ENCODE measurements at places on chromosomes 11 and 22.

GRCh38 chr22:23772315-23772648 lies 367 bp upstream of the MMP11 start:
- DNase-seq: no peak

DNA sequence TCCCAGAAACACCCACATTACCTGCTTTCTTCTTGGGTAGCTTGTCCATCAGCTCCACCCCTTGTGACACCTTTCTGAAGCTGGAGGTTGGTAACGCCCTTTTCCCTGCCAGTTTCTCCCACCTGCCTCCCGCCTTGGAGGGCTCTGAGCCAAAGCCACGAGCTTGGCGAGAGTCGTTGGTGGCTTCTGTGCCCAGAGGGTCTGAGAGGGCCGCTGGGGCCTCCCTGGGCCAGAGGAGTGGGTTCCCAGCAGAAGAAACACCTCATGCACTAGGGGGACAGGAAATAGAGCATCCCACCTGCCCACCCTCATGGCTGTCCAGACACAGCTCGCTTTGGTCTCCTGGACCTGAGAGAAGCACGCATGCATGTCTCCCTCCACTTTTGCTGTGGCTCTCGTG lies 37.9 kb downstream of the B3GAT1 start:
- DNase-seq: no peak

DNA sequence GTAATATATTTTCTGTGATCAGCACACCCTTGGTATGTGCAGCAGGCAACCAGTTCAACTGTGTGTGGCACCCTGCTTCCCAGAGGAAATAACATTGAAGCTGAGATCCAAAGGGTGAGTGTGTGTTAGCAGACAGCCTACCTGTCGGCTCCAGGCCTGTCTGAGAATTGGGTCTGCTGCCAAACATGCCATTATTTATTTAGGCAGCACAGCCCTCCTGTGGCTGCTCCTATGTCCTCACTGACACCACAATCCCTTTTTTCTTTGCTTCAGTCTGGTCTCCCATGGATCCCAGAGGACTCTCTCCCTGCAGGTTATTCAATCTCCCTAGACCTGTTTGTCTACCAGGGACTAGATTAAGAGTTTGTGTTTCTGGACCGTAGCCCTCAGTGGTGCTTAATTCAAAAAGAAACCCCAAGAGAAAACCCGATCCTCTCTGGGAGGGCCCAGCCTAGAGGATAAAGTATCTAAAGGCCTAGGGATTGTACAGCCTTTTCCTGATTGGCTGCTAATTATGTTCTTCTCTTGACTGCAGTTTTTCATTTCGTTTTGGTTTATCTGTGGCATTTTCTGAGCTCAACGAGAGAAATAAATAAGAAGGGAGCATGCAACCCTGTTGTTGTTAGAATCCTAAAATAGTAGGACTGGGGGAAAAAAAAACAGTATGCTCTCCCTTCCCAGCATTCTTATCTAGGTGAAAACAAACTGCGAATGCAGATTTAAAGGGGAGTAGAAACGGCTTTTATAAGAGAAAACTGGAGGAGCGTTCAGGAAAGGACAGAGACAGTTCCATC lies 24.1 kb downstream of the KCNE3 start:
- DNase-seq: no peak

DNA sequence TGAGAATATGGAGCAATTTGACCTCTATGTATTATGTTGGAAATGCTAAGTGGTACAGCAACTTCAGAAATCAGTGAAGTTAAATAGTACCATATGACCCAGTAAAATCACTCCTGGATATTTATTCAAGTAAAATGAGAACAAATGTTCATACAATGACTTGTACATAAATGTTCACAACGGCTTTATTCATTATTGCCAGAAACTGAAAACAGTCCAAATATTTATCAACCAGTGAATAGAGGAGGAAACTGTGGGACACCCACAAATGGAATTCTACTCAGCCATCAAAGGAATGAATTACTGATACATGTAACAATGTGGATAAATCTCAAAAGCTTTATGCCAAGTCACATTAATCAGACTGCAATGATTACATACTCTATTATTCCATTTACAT lies 416.3 kb downstream of the AASDHPPT start:
- DNase-seq: no peak

- no peak for DNase-seq
These were observed 62.1 kb upstream of the ARHGAP20 start for GRCh38 chr11:110774138-110775014.

DNA sequence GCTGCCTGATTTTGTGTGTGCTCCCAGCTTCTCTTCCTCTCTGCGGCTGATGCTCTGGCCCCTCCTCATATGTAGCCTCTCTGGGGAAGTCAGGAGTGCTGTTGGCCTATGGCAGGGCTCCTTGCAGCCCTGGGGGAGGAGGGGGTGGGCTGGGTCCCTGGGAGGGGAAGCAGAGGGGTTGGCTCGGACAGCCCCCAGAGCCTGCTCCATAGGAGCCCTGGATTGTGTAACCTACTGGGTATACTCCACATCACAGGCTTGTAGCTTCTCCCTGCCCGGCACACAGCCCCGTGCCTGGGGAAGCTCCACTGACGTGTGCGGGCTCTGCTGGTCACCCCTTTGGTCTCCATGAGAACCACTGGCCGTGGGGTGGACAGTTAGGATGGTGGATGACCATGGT lies 113.8 kb downstream of the ST3GAL4 start:
- no peak for DNase-seq

DNA sequence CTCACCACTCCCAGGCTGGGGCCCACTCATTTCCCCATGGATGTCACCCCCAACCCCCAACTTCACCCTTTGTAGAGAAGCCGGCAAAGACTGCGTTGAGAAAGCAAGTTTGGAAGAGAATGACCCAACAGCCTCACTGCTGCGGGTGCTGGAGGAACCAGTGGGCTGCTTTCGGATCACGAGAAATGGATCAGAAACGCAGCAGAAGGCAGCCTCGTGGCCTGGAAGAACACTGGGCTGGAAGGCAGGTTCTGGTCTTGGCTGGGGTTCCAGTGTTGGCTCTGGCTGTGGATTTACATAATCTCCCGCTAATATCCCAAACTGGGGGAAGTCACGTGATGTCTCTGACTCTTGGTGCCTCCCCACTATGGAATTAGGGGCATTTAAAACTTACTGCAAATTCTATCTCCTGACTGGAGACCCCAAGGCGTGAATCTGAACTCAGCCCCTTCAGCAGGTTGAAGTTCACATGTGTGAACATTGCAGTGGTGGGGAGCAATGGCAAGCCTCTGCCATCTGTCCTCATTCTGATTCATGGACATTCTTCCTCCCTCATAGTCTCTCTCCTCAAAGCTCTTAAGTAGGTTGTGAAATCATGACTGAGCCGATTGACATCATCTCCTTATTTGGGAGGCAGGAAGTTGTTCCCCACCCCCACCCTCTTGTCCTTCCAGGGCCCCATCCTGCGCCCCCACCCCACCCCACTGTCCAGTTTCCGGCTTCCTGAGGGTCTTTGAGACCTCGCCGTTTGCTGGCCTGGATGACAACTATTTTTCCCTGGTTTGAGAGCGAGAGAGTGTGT lies 37.0 kb upstream of the TIMP3 start:
- no peak for DNase-seq

DNA sequence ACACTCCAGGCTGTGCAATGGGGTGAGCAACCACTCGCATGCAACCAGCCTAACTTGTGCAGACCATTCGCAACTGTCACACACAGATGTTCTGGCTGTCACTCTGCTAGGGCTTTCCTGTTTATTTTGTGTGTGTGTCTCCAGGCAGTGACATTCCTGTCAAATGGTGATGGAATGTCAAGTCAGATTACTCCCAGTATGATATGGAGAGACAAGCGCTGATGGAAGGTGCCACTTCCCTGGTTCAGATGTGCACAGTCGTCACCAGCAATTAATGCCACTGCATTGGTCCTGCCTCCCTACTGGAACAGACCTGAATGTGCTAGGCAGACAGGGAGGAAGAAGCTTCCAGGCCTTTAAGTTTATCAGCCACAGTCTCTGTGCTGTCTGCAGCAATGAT lies 442.4 kb upstream of the ISX start:
- DNase-seq: no peak

- DNase-seq: no peak
These were observed 14.2 kb upstream of the ST14 start for GRCh38 chr11:130145311-130145812.

- DNase-seq: no peak
These were observed 6.7 kb upstream of the SLC6A5 start for GRCh38 chr11:20592741-20593140.

GRCh38 chr11:117678658-117679406 lies 118.2 kb downstream of the DSCAML1 start:
- no peak for DNase-seq

DNA sequence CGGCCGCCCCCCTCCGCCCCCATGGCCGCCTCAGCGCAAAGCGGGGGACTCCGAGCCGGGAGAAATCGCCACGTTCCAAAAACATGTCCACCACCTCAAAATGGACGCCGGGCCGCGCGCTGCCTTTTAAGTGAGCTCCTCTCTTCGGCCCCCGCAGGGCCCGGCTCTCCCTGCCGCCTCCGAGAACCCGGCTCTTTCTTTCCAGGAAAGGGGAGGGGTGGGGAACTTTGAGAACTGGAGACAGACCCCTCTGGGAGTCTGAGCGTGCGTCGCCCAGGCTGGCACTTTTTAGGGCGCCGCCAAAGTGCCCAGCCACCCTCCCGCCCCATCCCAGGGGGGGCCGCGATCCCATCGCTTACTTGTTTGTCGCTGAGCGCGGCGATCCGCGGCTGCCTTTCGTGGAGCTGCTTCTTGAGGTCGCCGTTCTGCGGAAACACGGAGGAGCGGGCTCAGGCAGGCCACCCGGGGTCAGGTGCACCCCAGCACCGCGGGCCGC lies 1.6 kb downstream of the PHF21B start:
- no peak for DNase-seq

DNA sequence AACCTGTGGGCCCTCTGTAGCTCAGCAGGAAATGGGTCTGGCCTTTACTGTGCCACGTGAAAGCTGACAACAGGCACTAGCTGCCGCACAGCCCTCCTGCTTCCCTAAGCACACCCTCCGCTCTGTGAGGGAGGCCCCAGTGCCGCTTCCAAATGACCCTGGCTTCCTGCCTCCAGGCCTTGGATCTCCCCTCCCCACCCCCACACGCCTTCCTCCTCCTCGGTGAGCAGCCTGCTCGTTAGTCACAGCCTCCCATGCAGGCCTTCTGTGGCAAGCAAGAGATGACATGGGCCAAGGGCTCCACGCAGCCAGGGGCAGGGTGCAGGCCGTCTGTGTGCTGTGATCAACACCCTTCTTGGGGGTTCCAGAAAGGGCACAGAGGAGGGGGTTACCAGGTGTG lies 15.3 kb upstream of the RASL10A start:
- DNase-seq: no peak

DNA sequence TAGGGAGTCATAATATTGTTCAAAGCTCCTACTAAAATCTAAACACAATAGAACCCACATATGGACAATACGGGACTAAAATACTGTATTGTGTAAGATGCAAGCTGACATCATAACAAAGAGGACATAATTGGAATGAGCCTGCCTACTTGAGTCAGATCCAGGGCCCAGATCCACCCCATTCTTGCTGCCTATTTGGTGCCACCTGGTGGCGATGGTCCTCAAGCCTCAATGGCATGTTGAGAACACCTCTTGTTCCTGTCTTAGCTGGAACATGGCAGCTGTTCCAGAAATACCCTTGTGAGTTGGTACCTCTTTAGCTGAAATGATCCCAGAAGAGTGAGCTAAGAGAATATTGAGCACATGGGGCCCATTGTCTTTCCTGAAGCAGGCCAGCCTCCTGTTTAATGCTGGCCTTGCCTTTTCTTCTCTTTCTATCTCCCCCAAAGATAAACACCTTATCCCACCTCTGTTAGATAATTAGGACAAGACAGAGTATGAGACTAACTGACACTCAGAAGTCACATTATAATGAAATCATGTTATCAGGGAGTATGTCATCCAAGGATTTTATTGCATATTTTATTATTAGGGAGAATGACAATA lies 680.9 kb upstream of the ANO5 start:
- no peak for DNase-seq

DNA sequence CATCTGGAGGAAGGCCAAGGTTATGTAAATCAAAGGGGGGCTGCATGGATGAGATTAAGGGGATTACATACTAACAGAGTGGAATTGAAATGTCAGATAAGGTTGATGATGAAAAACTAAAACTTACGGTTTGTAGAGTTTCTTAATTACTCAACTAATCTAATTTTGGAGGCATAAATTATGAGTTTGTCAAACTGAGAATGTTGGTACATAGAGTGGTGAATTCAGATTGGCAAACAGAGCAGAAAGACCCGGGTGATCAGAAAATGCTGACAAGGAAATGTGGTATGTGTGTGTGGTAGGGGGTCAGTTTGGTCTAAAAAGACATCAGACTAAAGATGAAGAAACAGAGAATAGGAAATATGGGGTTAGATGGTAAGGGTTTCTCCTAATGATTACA lies 11.0 kb downstream of the MS4A6E start:
- no peak for DNase-seq

GRCh38 chr11:62315431-62315830 lies 16.6 kb upstream of the SCGB1D4 start:
- DNase-seq: no peak

DNA sequence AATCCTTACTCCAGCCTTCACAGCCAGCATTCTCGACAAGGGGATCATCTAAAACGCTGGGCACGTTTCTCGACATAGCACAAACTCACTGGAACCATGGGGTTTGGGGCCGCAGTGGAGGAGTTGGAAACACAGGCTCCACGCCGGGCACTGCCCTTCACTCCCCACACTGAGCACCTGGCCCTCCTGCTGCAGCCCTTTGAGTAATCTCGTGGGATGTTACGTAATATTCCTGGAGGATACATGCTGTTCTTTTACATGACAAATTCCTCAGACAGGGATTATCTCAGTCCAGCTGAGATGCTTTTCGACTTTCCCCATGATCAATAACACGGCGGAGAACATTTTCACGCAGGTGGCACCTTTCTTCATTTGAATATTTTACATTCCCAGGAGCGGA lies 408.0 kb downstream of the SHANK2 start:
- no peak for DNase-seq

DNA sequence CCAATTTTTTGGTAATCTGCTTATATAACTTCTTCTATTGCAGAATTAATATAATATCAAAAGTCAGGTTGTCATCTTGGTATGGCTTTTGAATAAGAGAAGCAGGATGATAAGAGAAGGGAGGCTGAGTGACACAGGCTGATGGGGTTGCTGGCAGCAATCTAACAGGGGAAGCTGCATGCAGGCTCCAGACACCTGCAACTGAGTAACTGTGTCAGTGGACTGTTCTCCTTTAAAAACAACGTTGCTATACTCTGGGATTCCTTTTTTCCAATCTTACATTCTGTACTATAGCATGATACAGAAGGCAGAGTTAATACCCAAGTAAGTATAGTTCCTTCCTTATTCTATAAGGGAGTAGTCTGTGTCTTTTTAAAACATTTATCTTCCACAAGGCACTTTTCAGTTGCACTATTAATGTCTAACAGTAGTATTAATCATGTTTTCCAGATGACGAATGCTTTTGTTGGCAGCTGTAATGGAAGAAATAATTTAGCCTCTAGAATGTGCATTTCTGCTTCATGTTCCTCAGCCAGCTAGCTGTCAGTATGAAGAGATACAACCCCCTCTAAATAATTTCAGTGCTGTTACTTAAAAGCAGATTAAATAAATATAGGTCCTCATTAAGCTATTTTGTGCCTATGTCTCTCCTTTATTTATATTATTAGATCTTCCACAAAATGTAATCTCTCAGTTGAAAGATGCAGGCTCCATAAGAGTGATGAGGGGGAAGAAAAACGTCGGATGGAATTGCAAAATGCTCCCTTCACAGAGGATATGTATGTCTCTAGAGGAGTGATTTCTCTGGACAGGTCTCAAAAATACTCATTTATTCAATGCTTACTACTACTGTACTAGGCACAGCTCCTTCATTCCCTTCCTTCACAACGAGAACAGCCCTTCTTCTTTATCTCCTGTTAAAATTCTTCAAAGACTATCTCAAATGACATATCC lies 50.8 kb downstream of the ATG16L2 start:
- DNase-seq: no peak

GRCh38 chr11:120168960-120169681 lies 31.2 kb upstream of the TRIM29 start:
- peak; percentile 39 for DNase-seq

All from activated gamma-delta T cell treated with anti-CD3 and anti-CD28 coated beads, Interleukin-2, amount 50 U/mL, for 16 hours (primary cell).